GM12892 (cell line): ENCODE measurements at places on chromosomes 1 and 21.

- DNase-seq = no peak
These were observed 11.2 kb upstream of the SNAPIN start for GRCh38 chr1:153647346-153647714.

DNA sequence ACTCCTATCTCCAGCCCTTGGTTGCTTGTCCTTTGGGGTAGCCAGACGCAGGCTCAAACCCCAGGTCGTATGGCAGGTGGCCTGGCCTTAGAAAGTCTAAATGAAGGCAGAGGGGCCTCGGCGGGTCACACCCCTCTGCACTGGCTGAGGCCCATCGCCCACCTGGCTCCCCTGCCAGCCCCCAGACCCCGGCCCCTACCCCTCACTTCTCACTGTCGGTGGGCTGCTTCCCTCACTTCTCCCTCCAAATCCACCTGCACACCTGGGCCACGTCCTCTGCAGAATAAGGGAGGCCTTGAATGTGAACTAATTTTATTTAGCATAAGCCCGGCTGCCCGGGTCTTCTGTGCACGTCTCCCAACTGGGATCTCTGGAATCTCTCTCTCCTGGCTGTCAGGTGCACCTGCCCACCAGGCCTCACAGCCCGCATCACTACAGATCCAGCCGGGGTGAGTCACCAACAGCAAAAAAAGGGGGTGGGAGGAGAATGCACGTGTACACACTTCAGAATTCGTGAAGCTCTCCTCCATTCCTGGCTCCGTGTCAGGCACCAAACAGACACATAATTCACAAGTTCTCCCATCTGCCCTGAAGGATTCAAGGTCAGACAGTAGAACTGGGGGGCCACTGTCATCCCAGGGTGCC lies 107.5 kb upstream of the SIM2 start:
- no peak for DNase-seq

DNA sequence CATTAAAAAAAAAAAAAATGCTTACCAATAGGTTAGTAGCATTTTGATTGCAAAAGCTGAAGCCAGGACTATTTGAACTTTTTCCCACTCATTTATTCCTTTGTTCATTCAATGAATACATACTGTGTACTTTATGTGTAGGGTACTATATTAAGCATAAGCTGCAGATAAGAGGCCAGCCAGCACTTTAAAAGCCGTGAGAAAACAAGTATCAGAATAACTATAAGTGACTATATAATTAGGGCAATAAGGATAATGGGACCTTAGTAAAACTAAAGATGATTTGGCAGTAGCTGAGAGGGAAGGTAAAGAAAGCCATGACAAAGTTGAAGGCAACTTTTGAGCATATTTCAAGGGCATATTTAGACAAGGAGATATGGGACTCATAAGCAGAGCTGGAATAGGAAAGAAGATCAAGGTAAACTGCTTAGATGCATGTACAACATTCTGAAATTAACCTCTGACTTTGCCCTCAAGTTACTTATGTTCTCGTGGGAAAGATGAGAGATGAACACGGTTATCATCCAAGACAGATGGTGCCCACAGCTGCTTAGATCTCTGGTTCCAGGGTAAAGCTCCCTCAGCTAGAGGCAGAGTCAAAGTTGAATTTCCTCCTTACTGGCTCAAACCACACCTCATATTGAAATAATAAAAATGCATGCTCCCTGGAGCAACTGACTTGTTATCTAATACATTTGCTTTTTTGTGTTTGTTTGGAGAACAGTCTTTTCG lies 44.0 kb upstream of the FMO2 start:
- DNase-seq = no peak

- no peak for DNase-seq
These were observed 16.0 kb upstream of the ARHGEF10L start for GRCh38 chr1:17523321-17524041.

DNA sequence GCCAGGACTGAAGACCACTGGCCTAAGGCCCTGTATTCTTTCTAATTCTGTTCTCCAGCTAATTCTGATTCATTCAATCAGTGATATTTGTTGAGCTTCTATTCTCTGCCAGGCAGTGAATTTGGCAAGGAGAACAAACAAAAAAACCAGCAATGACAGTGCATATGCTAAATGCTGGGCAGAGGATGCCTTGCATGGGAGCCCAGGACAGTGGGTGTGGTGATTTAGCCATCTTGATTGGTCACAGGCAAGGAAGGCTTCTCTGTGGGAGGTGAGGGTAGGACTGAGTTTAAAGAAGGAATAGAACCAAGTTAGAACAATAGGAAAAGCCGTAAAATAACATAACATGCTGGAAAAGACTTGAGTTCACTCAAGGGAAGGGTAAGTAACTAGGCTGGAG lies 9.2 kb upstream of the CPT2 start:
- DNase-seq = no peak

- DNase-seq = no peak
These were observed 229.2 kb downstream of the TTLL7 start for GRCh38 chr1:83769594-83770318.

DNA sequence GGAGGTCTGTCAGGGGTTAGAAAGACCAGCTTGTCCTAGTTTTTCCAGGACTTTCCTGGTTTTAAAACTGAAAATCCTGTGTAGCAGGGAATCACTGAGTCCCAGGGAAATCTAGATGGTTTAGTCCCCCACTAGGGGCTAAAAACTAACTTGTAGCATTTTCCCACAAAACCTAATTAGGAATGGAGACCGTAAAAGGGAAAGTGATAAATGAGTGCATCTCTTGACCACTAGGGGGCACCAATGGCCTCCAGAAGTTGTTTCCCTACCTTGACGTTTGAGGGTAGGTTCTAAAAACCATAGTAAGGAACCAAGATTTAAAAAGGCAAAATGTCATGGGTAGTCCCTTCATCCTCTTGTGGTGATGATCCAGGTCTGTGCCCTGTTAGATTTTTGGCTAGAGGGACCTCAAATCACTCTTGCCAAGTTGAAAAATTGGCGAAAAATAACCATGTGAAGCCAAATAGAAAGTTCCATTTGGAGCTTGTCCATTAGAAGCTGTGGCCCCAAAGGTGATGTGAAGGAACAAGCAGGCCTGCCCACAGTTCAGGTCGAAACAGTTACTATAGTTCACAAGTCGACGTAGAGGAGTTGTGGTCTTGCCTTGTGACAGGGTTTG lies 24.5 kb downstream of the CLIC6 start:
- DNase-seq = no peak

DNA sequence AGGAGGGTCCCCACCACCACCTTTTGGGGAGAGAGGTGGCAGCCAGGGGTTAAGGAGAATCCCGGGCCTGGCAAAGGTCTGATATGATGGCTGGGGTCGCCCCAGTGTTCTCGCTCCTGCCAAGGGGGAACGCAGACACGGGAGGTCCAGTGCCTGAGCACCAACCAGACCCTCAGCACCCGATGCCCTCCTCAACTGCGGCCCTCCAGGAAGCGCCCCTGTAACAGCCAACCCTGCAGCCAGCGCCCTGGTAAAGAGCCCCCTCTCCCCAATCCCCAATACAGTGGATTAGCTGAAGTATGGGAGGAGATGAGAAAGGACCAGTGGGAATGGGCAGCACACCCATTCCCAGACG lies 10.4 kb downstream of the ADAMTSL4 start:
- no peak for DNase-seq

DNA sequence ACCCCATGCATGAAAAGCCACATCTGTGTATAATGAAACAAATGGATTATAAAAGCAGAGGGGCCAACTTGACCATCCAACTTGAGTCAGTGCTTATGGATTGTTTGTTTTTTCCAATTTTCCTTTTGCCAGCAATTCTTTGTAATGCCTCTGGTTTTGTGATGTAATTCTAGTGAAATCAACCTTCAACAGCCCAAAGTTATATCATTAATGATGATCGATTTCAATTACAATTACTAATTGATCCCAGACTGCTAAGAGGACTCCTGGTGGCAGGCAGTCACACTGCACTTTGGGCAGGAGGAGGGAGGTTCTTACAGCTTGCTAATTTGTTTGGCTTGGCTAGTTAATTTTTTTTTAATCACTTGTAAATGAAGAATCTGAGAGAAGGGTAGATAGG lies 552.3 kb downstream of the NUF2 start:
- no peak for DNase-seq

DNA sequence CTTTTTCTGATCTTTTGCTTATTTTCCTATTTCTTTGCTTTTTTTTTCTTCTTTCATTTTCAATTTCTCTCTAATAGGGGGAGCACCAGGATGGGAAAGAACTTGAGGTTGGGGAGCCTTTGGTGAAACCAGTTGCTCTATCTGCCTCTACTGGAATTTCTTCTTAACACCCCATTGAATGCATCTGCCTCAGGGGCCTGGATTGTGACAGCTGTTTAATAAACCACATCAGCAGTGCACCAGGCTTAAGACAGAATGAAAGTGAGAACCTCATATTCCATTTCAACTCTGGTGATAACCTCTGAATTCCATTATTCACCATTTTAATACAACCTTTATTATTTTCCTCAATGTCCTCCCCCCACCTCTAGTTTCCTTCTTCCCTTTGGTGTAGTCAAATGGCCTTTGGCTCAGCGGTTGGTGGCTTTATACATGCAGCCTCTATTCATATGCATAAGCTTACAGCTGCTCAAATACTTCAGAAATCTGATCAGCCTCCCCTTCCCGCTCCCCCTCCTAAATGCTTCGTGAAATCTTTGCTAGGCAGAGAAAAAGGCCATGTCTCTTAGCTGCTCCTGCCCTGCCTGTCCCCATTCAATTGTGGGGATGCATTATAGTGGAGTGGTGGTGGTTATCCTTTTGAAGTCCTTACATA lies 537.3 kb upstream of the PLXNA2 start:
- no peak for DNase-seq

- DNase-seq = no peak
These were observed 454.5 kb downstream of the SMYD3 start for GRCh38 chr1:246052603-246053002.

DNA sequence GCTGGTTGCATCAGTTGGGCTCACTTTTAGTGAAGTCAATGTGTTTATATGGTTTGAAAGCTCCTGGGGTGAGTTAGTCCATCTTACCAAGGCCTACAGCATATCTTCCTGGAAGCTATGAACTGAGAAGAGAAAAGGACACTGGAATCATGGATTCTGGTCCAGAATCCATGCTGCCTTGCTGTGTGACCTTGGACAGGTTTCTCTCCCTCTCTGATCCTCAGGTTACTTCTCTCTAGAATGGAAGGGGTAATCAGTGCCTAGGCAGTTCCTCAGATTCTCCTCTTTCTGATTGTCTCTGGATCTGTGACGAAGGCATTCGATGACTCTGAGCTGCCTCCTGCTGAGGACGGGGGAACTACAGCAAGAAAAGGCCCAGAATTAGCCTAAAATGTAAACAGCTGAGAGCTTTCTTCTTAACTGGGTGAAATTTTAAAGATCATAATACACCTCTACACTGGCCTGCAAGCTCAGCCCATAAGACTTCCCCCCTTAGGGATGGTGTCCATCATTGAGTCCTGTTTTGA lies 425.0 kb upstream of the VAMP3 start:
- no peak for DNase-seq

DNA sequence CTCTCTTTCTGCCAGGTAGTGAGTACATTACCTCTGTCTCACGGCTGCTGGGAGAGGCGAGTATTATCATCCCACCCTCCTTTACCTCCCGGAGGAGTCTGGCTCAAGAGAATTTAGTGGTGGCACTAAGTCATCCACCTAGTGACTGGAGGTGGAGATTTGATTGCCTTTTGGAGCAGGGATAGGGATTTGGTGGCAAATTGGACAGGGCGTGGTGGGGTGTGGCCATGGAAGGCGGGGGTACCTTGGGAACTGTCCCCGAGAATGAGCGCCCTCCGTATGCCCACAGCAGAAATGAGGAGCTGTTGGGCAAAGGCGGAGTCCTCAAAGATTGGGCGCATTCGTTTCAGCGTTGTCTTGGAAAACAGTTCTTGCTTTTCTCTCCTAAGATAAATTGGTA lies 32.1 kb upstream of the HMGN1 start:
- no peak for DNase-seq

DNA sequence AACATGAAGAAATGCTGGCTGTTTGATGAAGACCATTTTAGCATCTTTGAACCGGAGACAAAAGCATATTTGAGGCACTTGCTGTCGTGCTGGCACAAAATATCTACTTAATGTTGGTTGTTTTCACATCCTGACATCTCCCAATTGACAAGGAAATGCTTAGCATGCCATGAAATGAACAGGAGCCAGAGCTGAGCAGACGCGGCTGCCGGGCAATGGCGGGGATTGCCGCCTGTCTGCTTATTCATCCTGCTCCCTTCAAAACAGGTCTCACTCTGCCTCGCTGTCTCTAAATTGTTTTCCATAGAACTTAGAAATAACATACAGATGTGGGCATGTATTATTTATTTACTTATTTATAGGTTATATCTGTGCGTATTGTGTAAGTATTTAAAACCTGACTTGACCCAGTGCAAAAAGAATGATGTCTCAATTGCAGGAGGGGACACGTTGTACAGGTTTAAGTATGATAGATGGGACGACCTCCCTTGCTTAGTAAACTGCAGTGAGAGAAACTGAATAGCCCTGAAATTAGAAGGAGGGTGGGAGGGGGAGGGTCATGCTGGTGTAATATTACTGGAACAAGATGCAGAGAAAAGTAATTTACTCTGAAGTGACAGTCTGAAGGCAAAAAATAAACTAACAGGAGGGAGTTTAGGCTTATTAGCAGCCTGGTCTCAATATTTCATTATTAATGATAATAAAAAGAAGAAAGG lies 590.4 kb upstream of the PLXNA2 start:
- no peak for DNase-seq

DNA sequence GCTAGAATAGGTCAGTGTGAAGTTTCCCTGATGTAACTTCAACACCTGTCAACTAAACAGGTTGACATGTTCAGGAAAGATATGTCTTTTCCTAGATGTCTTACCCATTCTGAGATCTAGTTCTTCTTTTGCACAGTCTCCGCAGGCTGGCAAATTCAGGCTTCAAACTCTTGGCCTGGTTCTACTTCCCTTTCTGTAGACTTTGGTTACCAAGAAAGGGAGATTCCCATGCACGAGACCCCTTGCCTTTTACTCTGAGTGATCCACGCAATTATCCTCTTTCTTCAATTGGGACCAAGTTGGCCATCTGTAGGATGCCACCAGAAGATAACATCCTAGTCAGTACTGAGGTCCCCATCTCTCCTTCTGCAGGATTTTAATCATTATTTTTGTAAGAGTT lies 2.0 kb downstream of the CFAP45 start:
- DNase-seq = no peak

- peak; percentile 45 for DNase-seq
These were observed 5.8 kb upstream of the SDHB start for GRCh38 chr1:17059391-17060305.

GRCh38 chr1:74427681-74428080 lies 84.7 kb downstream of the LRRC53 start:
- no peak for DNase-seq

GRCh38 chr21:27787046-27787445 lies 820.2 kb upstream of the ADAMTS5 start:
- no peak for DNase-seq

GRCh38 chr1:221794079-221794670 lies 52.3 kb upstream of the DUSP10 start:
- no peak for DNase-seq
